ENCODE measurements at places on chromosomes 7 and 10.

DNA sequence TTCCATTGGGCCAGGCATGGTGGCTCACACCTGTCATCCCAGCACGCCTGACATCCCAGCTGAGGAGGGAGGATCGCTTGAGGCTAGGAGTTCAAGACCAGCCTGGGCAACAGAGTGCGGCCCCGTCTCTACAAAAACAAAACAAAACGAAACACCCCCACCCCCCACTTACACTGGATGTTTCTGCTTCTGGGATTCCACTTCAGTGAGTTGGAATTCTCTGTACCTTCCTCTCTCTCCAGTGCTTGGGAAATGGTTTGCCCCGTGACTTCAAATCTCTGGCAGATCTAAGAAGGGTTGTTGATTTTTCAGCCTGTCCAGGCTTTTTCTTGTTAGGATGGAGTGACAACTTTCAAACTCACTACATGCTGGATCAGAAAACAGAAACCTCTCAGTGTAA, 106.9 kb downstream of the ANLN start:
- no peak overlapping the region for H3K27ac ChIP-seq
- H3K4me1 ChIP-seq, result no peaks in the 10 kb centered on the region
- no peaks in the 10 kb centered on the region for H3K36me3 ChIP-seq
- no peak overlapping the region for H3K4me3 ChIP-seq

- no peak for DNase-seq
- no peak overlapping the region for H3K27ac ChIP-seq
- H3K4me1 ChIP-seq, result peaks cover 12% of the 10 kb centered on the region
- H3K27me3 ChIP-seq, result no peaks in the 10 kb centered on the region
These were observed 905 bp downstream of the ASB13 start for GRCh38 chr10:5665373-5666007.

- H3K4me1 ChIP-seq, result no peaks in the 10 kb centered on the region
- H3K27ac ChIP-seq, result no peak overlapping the region
- H3K4me3 ChIP-seq, result no peak overlapping the region
These were observed 318.6 kb upstream of the KLF6 start for GRCh38 chr10:4103603-4104002.

DNA sequence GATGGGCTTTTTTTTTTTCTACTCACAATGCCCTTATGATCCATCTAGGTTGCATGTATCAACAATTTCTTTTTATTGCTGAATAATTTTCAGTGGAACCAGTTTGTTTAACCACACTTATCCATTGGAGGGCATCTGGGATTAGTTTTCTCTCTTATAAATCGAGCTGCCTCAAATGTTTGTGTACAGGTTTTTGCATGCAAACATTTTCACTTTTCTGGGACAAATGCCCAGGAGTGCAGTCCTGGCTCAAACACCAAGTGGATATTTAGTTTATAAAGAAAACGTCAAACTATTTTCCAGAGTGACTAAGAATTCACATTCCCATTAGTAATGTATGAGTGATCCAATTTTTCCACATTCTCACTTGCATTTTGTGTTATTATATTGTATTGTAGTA, 313.4 kb downstream of the CXCL12 start:
- no peaks in the 10 kb centered on the region for H3K36me3 ChIP-seq
- no peak for DNase-seq
- H3K27ac ChIP-seq, result no peak overlapping the region
- no peaks in the 10 kb centered on the region for H3K4me1 ChIP-seq

- no peaks in the 10 kb centered on the region for H3K36me3 ChIP-seq
- DNase-seq, result no peak
- no peak overlapping the region for H3K27ac ChIP-seq
- no peak overlapping the region for H3K4me3 ChIP-seq
These were observed 2.4 kb downstream of the TACR2 start for GRCh38 chr10:69414036-69415018.

GRCh38 chr7:108972004-108972403, 402.3 kb downstream of the DNAJB9 start:
- no peaks in the 10 kb centered on the region for H3K27me3 ChIP-seq
- H3K36me3 ChIP-seq, result no peaks in the 10 kb centered on the region
- H3K4me1 ChIP-seq, result no peaks in the 10 kb centered on the region

- DNase-seq, result no peak
- no peaks in the 10 kb centered on the region for H3K36me3 ChIP-seq
- peaks cover 3% of the 10 kb centered on the region for H3K27me3 ChIP-seq
- H3K27ac ChIP-seq, result no peak overlapping the region
- no peaks in the 10 kb centered on the region for H3K4me1 ChIP-seq
These were observed 456.7 kb upstream of the FOXK1 start for GRCh38 chr7:4225361-4225771.

DNA sequence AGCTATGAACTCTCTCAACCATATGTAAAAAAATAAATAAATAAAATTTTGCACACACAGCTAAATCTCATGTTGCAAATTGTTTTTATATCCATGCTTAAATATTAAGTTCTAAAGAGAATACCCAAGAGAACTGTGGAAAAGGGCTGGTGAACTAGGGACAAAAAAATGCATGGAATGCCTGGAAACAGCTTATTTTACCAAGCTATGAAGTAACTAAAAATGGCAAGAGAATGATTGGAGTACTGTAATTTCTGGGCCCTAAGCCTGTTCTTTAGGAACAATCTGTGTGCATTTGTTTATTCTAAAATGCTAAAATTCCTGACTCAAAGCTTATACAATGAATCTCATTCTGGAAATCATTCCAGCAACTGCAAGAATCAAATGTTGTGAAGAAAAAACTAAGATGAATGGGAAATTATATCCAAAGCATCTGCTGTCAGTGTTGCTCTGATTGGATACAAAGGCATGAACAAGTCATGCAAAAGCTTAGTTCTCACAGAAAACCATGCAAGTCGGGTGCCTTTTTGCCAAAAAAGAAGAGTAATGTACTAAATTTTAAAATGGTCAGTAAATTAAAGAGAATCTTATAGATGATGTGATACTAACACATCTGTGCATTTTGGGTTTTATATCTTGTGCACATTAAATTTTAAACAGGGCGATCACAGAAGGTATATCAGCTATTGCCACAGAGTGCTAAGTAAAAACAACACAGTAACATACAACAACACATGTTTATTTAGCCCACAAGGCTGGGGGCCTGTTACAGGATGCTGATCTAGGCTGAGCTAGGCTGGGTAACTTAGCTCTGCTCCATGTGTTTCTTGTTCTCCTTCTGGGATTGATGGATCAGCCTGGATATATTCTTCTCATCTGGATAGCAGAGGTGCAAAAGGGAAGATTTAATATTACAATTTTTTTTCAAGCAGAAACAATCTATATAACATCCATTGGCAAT, 453.5 kb upstream of the SEMA3A start:
- no peak overlapping the region for H3K27ac ChIP-seq
- no peaks in the 10 kb centered on the region for H3K36me3 ChIP-seq
- no peak overlapping the region for H3K4me3 ChIP-seq

- H3K4me1 ChIP-seq, result no peaks in the 10 kb centered on the region
- H3K27me3 ChIP-seq, result no peaks in the 10 kb centered on the region
- H3K36me3 ChIP-seq, result no peaks in the 10 kb centered on the region
- no peak overlapping the region for H3K27ac ChIP-seq
- no peak overlapping the region for H3K4me3 ChIP-seq
These were observed 128.0 kb upstream of the MBL2 start for GRCh38 chr10:52900593-52900992.

- no peak for DNase-seq
- H3K4me3 ChIP-seq, result no peak overlapping the region
- H3K27me3 ChIP-seq, result peaks cover 2% of the 10 kb centered on the region
- no peak overlapping the region for H3K27ac ChIP-seq
These were observed 85.4 kb upstream of the RHOBTB1 start for GRCh38 chr10:61029411-61029810.

GRCh38 chr10:76155961-76156360, 724.5 kb downstream of the LRMDA start:
- no peaks in the 10 kb centered on the region for H3K27me3 ChIP-seq
- H3K4me3 ChIP-seq, result no peak overlapping the region
- H3K4me1 ChIP-seq, result no peaks in the 10 kb centered on the region
- no peaks in the 10 kb centered on the region for H3K36me3 ChIP-seq
- H3K27ac ChIP-seq, result no peak overlapping the region
- no peak for DNase-seq

DNA sequence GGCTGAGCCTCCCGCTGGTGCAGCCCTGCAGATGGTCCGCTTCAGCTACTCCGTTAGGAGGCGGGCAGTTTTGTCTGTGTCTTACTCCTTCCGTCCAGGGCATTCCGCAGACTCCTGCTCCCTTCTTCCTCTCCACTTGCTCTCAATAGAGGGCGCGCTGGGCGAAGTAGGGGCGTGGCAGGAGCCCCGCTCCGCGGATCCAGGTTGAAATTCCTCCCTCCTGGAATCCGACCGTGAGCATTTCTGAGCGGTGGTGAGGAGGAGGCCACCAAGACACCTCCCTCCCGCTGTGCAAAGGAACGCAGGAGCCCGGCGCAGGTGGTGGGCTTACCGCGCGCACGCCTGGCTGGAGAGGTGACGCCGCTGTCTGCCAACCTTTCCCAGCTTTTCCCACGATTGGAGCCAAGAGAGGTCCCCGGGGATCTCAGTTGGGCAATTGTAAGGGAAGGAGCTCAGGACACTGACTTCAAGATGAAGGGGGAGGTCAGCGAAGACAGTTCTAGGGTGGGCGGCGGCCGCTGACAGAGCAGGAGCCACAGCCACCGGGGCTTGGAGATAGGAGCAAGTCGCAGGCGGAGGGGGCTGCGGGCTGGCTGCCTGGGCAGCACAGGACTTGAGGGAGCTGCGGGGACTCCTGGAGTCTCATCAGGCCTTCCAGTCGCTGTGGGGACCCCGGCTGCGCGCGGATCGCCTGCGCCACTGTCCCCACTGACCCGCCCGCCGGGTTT, 1011.3 kb downstream of the XPNPEP1 start:
- H3K36me3 ChIP-seq, result no peaks in the 10 kb centered on the region
- H3K27me3 ChIP-seq, result peaks cover 5% of the 10 kb centered on the region
- no peak overlapping the region for H3K27ac ChIP-seq
- no peaks in the 10 kb centered on the region for H3K4me1 ChIP-seq
- DNase-seq, result no peak

DNA sequence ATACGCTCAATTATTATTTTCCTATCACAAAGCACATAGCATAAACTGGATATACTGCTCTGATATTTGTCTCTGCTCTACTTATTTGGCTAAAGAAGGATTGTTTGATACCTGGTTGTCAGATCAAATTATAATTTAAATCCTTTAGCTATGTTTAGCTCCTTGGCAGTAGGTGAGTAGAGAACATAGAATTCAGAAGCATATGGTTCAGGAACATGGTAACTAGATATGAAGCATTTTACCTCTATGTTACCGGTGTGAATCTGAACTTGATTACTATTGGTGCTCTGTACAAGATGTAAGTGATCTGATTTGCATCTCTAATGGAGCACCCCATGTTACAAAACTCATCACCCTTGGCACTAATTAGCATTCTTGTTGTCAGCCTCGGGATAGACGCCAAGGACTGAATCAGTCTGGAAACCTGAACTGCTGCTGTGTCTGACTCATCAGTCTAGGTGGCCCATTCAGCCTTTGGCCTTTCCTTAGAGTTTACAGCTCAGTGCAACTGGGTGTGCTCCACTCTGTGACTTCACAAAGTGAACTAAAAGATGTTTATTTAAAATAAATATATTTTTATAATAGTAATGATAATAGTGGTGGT, 12.3 kb upstream of the MYPN start:
- H3K4me1 ChIP-seq, result no peaks in the 10 kb centered on the region
- H3K4me3 ChIP-seq, result no peak overlapping the region
- no peak overlapping the region for H3K27ac ChIP-seq
- no peak for DNase-seq
- no peaks in the 10 kb centered on the region for H3K36me3 ChIP-seq

GRCh38 chr7:22361795-22362194, 4.8 kb upstream of the RAPGEF5 start:
- DNase-seq, result no peak
- H3K27ac ChIP-seq, result no peak overlapping the region
- no peak overlapping the region for H3K4me3 ChIP-seq
- H3K27me3 ChIP-seq, result no peaks in the 10 kb centered on the region
